ENCODE measurements at places on chromosomes 4 and X.

DNA sequence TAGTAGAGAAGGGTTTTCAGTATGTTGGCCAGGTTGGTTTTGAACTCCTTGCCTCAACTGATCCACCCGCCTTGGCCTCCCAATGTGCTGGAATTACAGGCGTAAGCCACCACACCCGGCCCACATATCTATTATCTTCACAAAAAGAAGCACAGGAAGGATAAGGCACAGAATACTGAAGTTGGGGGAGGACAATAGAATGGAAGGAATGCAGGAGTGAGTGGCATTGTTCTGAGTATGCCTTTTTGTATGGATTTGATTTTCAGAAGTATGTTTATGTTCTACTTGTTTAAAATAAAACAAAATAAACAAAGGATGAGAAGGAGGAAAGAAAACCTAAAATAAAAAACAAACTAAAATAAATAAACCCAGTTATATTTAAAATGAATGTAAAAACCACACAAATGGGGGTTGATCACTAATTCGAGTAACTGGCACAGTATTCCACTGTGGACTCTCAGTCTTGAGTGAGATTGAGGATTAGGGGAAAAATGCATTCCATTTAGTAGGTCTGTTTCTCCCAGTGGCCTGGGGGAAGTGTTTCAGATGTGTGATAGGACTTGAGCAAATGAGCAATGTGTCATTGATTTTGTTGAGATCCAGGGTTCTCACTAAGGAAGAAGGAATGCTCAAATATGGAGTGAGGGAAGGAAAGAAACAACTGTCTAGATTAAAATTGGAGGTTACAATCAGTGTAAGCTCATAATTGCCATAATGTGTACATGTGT, 109.0 kb upstream of the C1QTNF7 start:
- no peak for DNase-seq

GRCh38 chrX:149631234-149632165, at the start of gene TMEM185A:
TMEM185A (minus strand) TSS chrX:149631792; CDS start chrX:149631580, 212 bp downstream.
- peak; percentile 31 for DNase-seq

- no peak for DNase-seq
Measured at GRCh38 chrX:21295246-21295820, 78.9 kb upstream of the CNKSR2 start.

- no peak for DNase-seq
Measured at GRCh38 chr4:125765941-125766340, 451.2 kb downstream of the FAT4 start.

GRCh38 chrX:40170830-40171512, 73.2 kb upstream of the BCOR start:
- DNase-seq: no peak

DNA sequence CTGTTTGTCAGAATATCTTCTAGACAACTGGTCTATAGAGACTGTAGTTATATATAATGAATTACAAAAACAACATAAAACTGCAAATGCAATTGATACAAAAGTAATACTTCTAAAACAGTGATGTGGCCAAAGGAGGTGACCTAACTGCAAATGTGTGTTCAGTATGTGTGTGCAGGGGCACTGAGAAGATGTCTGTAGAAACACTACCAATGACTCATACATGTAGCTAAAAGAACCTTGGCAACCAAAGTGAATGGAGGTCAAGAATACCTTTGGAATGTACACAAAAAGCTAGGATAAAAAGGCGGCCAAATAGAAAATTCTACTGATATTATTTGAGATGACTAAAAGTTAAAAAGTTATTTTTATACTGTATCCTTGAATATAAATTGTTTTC, 261.8 kb downstream of the CAMK2D start:
- DNase-seq: no peak

- DNase-seq: no peak
Measured at GRCh38 chr4:8365951-8366350, 74.6 kb downstream of the ACOX3 start.

GRCh38 chr4:143383005-143383574, 46.4 kb downstream of the GAB1 start:
- no peak for DNase-seq

- no peak for DNase-seq
Measured at GRCh38 chrX:125137521-125137920, 182.2 kb upstream of the TEX13C start.

DNA sequence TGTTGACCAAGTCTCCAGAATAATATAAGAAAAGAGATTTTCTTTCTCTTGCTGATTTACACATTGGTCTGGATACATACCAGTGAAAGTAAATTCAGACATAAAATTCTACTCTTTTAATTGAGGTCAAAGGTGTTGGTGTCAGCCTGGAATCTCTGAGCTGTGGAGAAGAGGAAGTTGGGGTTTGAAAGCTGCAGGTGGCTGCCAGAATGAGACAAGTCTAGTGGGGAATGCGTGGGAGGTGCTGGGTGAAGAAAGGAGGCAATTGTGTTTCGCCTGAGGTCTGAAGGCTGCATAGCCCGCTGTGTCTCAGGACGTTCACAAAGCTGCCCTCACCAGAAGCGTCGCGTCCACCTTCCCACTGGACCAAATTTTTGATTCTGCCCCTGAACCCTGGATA, 31.2 kb downstream of the PHEX start:
- DNase-seq: no peak

DNA sequence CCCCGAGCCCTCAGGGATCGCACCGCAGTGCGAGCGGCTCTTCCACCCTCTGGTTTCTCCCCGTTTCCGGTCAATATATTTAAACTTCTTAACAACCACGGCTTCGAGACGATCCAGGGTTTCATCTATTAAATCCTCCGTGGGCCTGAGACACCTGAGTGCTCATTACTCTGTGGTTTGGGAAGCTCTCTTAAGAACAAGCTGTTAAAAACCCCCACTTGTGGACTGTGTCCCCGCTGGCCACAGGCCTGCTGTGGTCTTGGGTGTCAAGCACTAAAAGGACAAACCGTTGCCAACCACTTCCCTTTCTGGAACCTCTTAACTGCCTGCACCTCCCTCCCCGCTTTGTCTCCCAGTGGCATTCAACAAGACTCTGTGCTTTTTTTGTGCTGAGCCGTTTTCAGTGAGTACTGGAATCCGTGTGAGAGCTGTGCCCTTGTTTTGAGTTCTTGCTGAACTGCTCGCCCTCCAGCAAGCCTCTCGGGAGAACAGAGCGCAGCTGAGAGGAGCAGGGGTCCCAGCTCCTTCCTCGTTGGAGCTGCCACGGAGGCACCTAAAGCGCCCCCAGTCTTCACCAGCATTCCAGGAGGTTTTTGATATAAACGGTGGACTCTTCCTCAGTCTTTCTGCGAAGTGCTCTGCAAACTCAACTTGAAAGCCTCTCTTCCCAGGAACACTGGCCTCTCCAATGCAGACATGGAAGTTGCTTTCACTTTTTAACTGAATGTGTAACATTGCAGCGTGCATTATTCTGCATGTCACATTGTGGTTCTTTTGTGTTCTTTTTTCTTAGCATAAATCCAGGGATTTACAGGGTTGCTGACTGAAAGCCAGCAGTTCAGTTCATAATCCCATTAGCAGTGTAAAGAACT, 691 bp upstream of the IGFBP7 start:
- peak; percentile 23 for DNase-seq

DNA sequence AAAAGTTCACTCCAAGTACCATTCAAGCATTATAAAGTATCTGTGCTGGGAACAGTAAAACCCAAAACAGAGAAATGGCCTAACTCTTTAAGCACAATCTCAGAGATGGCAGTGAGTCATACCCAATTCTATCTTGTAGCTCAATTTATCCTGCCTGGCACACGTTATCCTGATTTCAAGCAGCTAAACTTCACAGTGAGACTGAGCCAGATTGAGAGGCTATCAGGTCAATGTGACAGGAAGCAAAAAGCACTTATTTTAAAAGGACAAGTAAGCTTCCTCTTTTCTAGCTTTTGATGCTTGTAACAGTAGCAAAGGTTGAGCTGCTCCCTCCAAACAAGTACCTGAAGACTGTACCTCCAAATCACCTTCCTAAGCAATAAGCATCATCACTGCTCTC, 324.9 kb downstream of the NAF1 start:
- DNase-seq: no peak

- no peak for DNase-seq
Measured at GRCh38 chr4:140236654-140237169, 82.7 kb upstream of the MAML3 start.

- DNase-seq: no peak
Measured at GRCh38 chrX:19646282-19646681, 131.0 kb upstream of the MAP3K15 start.

- DNase-seq: no peak
Measured at GRCh38 chr4:101357751-101358150, 10.4 kb upstream of the PPP3CA start.

GRCh38 chr4:138341739-138342415, 99.7 kb upstream of the SLC7A11 start:
- DNase-seq: no peak

- DNase-seq: no peak
Measured at GRCh38 chr4:3802571-3803474, 36.6 kb downstream of the ADRA2C start.

DNA sequence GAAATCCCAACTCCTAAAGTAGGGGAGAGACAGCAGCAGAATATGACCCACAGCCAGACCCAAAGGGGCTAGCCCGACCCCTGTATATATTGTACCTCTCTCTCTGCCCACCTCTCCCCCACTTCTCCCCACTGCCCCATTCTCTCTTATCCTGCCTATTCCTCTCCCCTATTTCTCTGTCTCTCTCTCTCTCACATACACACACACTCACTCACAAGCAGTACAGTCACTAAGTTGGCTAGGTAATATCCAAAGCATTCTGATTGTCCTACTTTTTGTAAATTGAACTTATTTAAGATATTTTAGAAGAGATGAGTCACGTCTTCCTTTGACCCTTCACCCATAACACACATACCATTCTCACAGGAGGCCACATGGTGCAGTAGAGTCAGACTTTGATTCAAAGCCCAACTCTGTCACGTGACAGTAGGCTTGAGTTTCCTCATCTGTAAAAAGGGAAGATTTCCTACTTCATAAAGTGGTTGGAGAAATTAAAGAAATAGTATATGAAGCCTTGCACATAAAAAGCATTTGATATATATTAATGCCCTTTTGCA, 29.5 kb downstream of the SRPX2 start:
- no peak for DNase-seq

DNA sequence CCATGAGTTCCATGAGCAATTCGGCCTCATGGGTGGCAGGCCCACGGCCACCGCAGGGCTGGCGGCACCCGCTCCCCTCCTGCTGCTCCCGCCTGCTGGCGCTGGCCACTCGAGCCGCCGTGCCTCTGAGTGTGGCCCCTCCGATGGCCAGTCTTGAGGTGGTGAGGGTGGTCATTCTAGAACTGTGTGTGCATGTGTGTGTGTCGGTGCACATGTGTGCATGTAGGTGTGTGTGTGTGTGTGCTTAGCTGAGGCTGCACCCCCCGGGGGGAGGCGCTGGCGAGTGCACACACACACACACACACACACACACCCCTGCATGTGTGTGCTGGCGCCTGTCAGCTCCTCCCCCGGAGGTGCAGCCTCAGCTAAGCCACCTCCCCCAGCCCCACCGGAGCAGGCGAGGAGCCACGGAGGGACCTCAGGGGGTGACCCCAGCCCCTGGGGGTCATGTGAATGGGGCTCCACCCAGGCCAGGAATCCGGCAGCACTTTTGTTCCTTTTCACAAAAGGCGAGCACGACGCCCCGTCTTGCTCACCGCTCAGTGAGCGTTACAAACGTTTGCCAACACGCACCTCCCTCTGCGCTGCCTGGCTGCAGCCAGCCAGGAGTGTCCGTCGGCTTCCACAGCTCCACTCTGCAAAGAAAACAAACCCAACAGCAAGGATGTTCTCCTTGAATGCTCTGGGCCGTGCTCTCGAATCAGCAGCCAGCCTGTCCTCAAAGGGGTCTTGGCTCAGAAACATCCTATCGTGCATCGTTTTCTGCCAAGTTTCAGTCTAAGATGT, 29.9 kb downstream of the FGFRL1 start:
- DNase-seq: no peak

- DNase-seq: no peak
Measured at GRCh38 chrX:134184936-134185335, 52.0 kb upstream of the CCDC160 start.

Measured in D721Med (cell line).